ENCODE measurements at places on chromosomes 5 and 9.

- DNase-seq, result no peak
Observed at GRCh38 chr5:14977058-14977685, 105.6 kb upstream of the ANKH start.

DNA sequence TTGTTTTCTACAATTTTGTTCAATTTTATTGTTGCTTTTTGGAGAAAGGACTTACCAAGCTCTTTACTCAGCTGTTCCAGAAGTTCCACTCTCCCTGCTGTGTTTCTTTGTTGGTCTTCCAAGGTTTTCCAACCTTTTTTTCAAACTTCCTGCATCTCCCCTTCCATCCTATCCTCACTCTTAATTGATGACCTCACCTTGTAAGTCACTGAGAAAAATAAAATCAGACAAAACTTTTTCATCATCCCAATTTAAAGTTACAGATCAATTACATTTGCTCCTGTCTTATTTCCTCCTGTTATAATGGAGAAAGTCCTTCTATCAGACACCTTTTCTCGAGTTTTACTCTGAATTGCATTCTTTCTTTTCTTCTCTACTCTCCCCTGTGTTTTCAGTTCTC, 121.1 kb downstream of the DMXL1 start:
- DNase-seq, result no peak

GRCh38 chr5:108727651-108728565, 19.8 kb upstream of the FER start:
- peak; percentile 95 for DNase-seq

GRCh38 chr5:111848476-111848875, 91.5 kb upstream of the NREP start:
- no peak for DNase-seq

DNA sequence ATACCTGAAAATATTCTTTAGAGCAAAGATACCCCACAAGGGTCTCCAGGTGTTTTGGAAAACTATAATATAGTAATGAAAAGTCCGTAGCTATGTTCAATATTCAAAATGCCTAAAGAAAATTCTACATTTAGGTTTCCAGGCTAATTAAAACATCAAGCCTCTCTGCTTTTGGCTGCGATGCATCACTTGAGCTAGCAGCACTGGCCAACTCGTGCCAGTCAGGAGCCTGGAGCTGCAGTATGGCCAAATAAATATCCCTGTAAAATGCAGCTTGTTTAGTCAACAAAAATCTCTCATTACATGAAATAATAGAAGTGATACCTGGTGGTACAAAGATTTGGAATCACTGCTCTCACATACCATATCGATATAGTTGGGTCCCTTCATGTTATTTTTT, 181.1 kb downstream of the ELAVL2 start:
- no peak for DNase-seq

DNA sequence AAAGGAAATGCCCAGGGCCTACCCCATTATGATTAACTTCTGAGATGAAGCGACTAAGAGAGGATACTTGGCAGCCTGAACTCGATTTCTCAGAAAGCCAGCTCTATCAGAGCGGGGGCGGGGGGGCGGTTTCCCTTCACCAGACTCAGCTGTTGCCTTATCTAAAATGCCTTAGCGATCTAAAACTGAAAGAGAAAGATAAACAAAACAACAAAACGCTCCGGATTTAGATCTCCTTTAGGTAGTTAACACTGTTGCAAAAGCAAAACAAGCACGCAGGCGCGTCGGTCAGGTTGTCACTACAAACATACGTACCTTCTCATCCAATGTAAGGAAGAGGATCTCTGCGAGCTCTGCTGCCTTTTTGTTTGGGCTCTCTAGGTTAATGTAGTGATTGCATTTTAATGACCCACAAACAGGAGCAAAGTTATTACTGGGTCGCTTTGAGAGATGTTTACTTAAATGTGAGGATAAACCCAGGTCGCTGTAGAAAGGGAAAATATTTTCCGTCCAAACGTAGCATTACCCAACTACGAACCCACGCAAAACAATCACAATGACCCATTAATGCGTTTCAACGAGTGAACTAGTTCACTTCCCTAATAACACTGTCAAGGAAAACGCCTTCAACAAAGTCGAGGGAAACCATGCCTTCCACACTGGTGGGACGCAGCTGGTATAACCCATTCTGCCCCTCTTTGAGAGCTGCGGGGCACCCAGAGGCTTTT, 982 bp downstream of the EPB41L4A start:
- DNase-seq, result peak; percentile 63

- no peak for DNase-seq
Observed at GRCh38 chr9:17611917-17612316, 33.1 kb downstream of the SH3GL2 start.

DNA sequence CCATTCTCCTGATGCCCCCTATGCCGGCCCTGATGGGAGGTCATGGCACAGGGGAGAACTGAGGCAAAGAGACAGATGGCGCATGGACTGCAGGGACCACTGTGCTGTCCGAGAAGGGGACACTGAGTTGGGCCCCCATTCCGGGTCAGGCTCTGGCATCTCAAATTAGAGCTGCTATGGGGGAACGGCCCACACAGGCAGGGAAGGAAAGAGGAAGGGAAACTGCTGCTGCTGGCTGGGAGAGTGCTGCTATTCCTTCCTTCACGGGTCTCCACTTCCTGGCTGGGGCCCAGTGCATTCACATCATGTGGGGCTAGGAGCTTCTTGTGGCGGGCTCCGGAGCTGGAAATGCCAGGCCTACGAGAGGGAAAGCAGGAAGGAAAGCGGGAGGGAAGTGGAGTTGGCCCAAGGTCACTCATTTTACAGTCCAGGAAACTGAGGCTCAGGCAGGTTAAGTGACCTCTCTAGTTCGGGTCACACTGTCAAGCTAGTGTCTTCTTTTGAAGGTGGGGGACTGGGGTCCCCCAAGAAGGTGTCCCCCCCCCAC, 1.3 kb upstream of the CARD19 start:
- DNase-seq, result peak; percentile 55

DNA sequence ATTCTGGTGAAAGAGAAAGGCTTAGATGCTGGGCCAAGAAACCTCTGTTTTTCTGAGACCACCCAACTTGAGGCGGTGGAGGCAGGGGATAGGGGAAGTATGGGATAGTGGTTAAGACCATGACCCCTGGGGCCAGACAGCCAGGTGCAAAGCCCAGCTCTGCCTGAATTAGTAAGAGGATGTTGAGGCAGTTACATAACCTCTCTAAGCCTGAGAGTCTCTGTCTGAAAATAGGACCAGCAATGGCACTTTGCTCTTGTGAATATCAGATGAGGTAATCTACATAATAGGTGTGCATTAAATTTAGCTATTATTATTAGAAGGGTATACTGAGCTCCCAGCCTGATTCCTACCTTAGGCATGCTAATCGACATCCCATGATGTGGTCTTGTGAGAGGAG, 68.2 kb downstream of the DOCK2 start:
- DNase-seq, result no peak

GRCh38 chr9:129089246-129089645, 8.3 kb downstream of the DOLPP1 start:
- DNase-seq, result no peak

DNA sequence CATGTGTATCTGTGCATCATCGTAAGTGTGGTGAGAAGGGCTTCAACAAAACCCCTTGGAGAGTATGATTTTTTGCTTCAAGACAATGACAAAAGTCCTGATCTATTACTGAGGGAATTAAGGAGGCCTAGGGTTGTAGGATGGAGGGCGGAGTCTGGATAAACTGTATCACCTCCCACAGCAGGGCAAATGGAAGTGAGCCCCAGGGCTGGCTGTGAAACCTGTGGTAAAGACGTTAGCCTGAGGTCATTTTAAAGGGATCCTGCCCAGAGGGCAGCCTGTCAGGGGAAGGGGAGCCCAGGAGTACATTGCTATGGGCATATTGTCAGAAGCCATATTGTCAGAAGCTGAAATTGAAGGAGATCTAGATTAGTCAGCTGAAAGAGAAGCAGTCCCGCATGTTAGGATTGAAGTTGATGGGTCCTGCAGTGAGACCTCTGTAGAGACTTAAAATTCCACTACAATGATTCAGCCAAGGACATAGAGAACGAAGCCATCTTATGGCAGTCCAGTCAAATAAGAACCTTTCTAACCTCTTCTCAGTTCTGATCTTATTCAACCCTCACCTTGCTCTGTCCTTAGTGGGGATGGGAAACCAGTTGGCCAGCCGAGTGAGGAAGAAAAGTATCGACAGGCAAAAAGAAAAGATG, 26.9 kb downstream of the ADGRV1 start:
- DNase-seq, result no peak

- no peak for DNase-seq
Observed at GRCh38 chr5:155167736-155168135, 154.2 kb downstream of the KIF4B start.

DNA sequence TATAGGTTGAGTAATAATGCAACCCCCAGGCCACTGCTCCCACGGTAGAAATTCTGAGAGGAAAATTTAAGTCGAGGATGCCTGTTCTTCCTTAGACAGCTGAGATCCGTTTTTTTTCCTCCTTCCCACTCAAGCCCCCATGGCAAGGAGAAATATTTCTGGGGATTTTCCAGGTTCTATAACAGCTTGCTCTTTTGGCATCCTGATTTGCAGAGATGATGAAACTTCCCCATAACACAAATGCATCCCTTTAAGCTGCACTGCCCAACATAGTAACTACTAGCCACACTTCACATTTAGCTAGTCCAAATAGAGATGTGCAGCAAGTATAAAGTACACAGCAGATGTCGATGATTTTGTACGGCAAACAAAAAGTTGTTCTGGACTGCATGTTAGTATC, 32.5 kb upstream of the GNA14 start:
- no peak for DNase-seq

- DNase-seq, result no peak
Observed at GRCh38 chr5:127647361-127647958, 1.4 kb upstream of the CTXN3 start.

DNA sequence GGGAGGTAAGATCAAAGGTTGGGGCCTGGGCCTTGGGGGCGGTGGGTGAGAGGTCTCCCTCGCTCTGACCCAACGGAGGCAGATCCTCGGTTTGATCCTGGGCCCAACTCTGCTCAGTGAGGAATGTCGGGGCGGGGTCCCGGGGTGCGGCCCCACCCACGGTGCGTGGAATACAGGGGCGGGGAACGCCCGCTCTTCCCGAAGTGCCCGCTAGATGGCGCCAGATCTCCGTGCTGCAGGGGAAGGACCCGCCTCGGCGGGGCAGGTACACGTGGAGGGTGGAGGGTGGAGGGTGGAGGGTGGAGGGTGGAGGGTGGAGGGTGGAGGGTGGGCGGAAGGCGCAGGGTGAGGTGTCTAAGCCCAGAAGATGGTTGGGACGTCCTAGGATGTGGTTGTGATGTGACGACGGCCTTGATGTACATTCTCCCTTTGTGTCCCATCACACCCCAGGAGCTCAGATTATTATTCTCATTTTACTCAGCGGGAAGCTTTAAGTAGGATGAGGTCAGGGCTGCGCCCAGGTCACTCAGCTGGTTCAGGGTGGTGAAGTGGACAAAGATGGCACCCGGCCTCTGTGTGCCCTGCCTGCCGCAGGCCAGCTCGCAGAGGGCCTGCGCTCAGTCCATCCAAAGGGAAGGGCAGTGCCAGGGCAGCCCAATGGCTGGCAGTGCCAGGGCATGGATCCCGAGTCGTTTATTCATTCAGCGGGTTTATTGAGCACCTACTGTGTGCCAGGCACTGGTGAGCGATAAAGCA, 9.4 kb upstream of the RPS14 start:
- peak; percentile 90 for DNase-seq

GRCh38 chr5:7763621-7764072, 87.3 kb downstream of the CFAP90 start:
- peak; percentile 24 for DNase-seq

DNA sequence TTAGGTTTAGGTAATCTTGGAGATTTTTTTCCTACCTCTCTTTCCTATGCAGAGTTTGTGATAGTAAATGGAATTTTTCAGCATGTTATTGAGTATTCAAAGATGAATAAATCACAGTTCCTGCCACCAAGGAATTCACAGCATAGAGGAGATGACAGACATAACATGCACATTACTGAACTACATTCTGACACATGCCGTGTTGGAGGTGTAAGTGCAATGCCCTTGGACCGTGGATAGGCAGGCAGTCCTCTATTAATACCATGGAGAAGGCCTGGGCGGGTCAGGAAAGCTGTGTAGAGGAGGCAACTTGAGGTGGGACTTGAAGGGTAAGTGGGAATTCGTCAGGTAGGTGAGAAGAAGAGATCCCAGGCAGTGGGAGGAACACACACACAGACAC, 43.9 kb downstream of the MCCC2 start:
- no peak for DNase-seq

- no peak for DNase-seq
Observed at GRCh38 chr5:178176791-178177190, 10.4 kb downstream of the GMCL2 start.

DNA sequence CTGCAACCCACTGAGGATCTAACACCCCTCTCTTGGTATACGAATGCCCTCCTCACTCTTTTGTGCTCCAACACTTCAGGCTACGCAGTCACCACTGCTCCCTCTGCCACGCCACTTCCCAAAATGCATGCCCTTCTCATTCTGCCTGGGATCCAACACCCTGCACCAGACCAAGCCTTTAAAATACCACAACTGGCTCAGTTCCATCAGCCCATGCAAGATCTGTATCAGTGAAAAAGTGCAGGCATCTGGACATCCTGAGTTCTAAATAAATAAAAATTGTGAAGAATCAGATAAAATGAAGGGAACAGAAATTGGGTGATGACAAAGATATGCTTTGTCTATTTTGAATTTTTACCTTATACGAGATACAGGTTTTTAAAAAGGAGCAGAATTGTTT, 2.7 kb downstream of the NDUFB6 start:
- DNase-seq, result no peak

DNA sequence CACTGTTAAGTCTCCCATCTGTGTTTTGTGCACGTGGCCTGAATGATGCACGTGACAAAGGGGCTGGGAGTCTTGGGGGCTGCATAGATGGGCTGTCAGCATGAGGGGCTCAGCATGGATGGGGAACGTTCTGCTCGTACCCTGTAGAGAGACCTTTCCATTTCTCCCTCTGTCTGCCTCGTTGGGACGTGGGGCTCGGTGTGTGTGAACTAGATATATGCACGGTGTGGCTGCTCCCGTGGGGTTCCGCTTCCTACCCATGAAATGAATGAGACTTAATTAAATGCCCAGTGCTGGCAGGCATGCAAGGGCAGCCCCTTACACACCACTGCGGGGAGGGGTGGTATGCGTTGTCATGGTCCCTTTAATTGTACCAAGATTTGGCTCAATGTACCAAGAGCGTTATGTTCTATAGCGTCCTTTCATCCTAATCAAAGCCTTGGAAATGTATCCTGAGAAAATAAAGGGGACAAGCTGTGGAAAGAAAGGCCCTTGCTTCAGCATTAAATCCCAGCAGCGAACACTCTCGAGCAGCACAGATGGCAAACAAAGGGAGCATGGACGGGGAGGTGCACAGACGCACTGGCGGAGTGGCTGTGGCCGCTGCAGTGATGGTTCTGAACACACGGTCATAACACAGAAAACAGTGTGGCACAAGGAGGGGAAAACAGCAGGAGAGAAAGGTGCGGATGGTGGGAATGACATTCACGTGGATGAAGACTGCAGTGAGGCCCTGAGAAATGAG, 66.8 kb downstream of the RASGEF1C start:
- DNase-seq, result peak; percentile 41

- no peak for DNase-seq
Observed at GRCh38 chr5:135139381-135140134, 105.5 kb upstream of the PITX1 start.

- no peak for DNase-seq
Observed at GRCh38 chr9:28923351-28923750, 1350.1 kb upstream of the C9orf72 start.

GRCh38 chr9:27542508-27542907, 12.9 kb upstream of the MOB3B start:
- DNase-seq, result no peak

- DNase-seq, result peak; percentile 74
Observed at GRCh38 chr9:124593200-124593599, 86.0 kb upstream of the NR5A1 start.

Measured in eye (tissue), 1 donor.